ENCODE measurements at places on chromosomes 7 and 10.
A peak's percentile ranks its signal among the peaks of the same experiment; 100 is the strongest.

- no peak for DNase-seq
Measured at GRCh38 chr10:11609492-11610093, 1.9 kb downstream of the USP6NL start.

DNA sequence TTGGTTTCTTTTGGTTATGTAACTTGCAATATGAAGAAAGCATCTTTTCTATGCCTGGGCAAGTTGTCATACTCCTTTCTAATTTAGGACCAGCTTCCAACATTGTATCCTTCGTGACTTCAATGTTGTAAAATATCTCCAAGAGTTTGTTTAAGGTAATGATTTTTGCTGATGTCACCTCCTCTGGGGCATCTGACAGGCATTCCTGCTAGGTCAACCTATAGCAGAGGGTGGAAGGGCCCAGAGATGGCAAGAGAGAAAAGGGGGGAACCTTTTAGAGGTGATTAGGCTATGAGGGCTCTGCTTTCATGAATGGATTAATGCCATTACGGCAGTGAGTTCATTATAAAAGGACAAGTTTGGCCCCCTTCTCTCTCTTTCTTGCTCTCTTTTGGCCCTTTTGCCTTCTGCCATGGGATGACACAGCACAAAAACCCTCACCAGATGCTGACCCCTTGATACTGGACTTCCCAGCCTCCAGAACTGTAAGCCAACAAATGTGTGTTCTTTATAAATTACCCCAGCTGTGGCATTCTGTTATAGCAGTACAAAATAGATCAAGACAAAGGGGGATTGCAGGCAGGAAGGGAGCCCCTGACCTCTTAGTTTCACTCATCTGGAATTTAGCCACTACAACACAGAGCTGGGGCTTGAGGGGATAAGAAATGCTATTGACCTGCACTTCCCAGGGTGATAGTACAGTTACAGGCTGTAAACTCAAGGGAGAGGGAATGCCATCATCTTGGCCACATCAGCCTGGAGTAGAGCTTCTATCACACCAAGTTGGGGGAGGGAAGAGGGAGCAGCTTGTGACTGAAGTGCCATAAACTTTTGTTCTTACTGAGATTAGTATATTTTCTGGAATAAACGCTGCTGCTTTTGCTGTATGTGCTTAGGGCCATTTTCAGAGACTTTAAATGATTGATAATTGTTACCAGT is 195.9 kb downstream of the CFTR start:
- no peak for DNase-seq

GRCh38 chr7:885893-886625 is 9.7 kb downstream of the GET4 start:
- no peak for DNase-seq

DNA sequence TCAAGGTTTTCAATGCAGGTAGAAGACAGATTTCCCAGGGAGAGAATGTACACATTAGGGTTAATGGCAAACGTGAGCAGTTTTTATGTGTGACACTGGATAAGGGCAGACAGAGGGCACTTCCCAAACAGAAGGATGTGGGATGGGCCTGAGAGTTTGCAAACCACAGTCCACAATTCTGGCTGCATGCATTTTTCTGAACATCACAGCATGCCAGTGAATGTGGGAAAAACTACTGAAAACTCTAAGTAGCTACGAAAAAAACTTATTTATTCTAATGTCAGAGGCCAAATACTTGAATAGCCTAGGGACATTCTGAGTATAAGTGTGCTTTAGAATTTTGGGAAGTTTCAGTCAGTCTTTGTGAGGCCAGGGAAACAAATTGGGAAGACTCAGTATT is 145.9 kb downstream of the NRCAM start:
- no peak for DNase-seq

- no peak for DNase-seq
Measured at GRCh38 chr10:68501691-68502090, 25.6 kb downstream of the SLC25A16 start.

- DNase-seq = peak; percentile 90
Measured at GRCh38 chr7:106176414-106177299, 64.5 kb upstream of the SYPL1 start.

DNA sequence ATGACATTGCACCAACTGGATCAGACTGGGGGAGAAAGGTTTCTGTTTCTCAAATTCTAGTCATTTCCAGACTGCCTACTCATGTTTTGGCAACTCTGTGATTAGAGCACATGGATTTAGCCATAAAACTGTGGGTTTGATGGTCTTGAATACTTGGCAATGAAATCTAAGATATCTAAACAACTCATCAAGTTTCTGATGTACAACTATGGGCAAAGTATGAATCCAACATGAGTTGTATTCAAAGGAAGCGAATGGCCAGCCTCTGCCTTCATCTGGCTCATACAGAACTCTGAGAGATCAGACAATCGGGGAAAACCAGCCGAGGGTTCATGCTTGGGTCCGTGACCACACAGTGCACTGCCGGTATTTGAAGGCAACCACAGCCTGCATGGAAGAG is 144.3 kb downstream of the ADAM12 start:
- DNase-seq = no peak

DNA sequence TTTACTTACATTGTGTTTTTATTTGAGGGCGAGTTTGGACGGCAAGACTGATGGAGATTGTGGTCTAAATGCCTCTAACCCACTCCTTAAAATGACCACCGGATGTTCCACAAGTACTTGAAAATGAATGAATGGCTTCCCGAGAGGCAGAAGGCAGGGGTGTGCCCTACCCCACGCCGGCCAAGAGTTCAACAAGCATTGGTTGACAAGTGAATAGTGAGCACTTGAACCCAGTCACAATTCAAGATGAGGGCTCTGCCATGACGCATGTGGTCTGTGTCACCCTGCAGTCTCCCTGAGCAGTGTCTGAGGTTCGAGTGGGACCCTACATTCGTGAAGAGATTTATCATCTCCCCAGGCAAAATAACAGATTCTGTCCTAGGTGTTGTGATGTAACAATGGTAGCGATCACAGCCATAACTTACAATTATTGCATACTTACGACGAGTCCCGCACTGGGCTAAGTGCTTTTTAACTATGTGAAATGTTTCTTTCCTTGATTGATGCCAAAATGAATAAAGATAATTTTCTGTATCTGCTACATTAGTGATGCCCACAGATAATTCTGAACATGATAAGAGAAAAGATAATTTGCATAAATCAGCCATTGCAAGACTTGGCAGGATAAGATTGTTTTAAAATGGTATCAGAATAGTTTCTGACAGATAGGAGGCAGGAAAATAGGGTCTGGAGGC is 305.4 kb downstream of the WDR37 start:
- DNase-seq = no peak

- DNase-seq = no peak
Measured at GRCh38 chr7:46511442-46512215, 590.6 kb upstream of the IGFBP3 start.

DNA sequence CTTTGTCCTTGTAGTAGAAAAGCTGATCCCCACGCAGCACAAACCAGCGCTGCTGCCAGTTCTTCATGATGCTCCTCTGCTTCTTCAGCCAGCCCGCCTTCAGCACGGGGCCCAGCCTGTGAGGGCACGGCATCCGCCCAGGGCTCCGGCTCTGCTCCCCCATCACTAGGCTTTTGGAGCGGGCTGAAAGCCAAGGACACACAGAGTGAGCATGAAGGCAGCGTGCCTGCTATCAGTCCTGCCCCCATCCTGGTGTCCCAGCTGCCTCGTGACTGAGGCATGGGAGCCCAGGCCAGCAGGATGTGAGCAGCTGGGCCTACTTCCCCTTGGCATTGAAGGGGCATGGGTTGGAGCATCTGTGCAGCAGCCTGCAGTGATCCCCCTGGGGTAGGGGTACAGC is 21.9 kb downstream of the ARHGAP22 start:
- DNase-seq = peak; percentile 20

DNA sequence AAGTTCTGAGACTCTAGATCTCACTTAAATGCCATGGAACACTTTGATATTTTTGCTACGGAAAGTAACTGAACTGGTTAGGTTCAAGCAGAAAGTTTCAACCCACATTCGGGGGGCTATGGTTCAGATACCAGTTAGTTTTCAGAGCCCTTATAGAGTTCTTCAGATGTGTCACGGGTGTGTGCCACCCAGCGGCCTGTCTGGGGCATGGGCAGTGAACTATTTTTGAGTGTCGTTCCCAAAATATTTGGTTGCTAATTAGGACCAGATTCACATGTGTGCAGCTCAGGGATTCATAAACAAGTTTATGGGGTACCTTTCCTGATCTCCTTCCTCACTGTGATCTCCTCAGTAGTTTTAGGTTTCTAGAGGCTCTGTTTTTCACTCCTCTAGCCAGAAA is 271.9 kb downstream of the C7orf25 start:
- DNase-seq = no peak

DNA sequence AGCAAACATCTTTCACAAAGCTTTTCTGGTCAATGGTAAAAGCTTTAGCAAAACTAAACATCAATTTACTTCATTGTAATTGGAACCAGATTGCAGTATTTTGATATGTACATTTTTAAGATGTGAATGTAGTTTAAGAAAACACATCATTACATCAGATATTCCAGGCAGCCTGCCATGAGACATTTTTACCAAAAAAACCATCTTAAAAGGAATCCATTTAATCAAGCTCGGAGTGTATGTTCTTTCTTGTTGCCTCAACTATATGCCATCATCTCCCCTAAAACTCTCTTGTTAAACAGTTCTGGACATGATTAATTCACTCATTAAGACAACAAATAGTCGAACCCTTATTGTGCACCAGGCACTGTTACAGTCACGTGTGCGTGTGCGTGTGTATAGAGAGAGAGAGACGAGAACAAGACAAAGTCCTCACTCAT is 97.5 kb downstream of the UBE2H start:
- DNase-seq = no peak

GRCh38 chr7:48718731-48719378 is 205.5 kb upstream of the CDC14C start:
- DNase-seq = no peak

GRCh38 chr7:53351681-53352080 is 316.2 kb downstream of the POM121L12 start:
- no peak for DNase-seq

DNA sequence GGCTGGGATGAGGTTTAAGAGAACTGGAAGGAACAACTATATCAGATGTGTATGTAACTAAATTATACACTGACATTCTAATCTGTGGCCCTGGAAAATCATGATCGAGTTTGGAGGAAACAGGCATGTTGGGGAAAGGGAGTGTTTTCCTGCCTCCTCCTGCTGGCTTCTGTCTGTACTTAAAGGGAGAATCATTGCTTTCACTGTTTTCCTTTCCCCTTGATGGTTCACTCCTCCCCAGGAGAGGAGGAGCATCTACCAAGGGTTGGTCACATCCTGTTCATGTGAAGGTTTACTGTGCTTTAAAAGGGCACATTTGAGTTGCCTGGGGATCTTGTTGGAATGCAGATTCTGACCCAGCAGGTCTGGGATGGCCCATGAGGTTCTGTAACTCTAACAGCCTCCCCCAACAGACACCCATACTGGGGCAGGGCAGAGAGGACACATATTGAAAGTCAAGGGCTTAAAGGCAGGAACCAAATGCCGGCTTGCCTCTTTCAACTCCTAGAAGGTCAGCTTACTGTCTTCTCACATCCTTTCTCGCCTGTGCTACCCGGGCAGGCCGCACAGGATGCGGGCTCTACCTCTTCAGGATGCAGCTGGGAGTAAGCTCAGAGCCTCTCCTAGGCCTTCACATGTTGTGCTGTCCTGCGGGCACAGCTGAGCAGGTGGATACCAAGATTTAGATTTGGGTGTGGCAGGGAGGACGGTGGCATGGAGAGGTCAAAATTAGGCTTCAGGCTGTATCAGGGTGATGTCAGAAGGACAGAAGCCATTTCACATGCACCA is 694.8 kb downstream of the KCNMA1 start:
- no peak for DNase-seq

GRCh38 chr10:77422491-77423338 is 214.9 kb downstream of the KCNMA1 start:
- peak; percentile 59 for DNase-seq

DNA sequence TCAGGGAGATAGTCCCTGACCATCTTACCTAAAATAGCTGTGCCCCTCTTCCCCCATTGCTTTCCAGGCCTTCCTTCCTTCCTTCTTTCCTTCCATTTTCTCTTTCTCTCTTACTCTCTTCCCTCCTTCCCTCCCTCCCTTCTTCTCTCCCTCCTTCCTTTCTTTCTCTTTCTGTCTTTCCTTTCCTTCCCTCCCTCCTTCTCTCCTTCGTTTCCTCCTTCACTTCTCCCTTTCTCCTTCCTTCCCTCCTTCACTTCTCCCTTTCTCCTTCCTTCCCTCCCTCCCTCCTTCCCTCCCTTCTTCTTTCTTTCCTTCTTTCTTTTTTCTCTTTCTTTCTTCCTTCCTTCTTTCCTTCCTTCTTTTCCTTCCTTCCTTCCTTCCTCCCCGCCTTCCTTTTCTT is 24.6 kb upstream of the MKX start:
- DNase-seq = no peak

- no peak for DNase-seq
Measured at GRCh38 chr10:122280156-122280555, 9.1 kb downstream of the BTBD16 start.

- no peak for DNase-seq
Measured at GRCh38 chr7:113267271-113267670, 148.9 kb upstream of the SMIM30 start.

GRCh38 chr10:63770523-63770922 is 249.3 kb downstream of the REEP3 start:
- no peak for DNase-seq

DNA sequence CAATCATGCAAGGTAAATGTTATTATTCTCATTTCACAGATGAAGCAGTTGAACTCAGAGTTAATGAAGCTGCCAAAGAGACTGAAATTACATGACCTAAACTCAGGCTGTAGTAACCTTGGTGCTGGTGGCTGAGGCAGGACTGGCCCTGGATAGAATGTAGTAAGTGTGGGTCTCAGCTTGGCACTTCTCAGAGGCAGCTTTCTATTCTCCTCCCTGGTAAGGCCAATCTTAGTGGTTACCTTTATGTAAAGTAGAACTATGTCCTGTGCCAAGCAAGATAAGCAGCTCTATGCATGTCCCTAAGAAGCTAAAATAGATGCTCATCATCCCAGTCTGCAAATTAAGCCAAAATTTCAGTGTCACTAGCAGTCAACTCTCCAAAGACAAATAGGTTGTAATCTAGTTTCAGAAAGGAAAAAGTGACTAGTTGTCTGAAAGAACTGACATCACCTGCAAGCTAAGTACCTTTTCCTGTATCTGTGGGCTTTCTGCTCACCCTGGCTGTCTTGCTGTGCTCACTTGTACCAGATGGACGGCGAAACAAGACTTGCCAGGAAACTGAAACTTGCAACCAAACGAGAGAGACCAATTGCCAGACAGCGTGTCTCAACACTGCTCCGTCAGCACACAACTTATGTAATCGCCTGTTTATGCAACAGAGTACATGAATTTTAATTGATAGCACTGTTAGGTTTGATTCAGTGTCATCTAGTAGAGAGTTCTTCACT is 43.7 kb downstream of the CH25H start:
- peak; percentile 23 for DNase-seq
